ENCODE measurements at places on chromosomes 5 and 9.

GRCh38 chr9:137195525-137196220 is 4.9 kb downstream of the TPRN start:
- H3K4me1 ChIP-seq, result peaks cover 18% of the 10 kb centered on the region
- DNase-seq, result no peak
- H3K4me3 ChIP-seq, result no peak overlapping the region
- H3K27ac ChIP-seq, result no peak overlapping the region
- no peaks in the 10 kb centered on the region for H3K36me3 ChIP-seq

GRCh38 chr5:153749960-153750359 is 259.5 kb downstream of the GRIA1 start:
- H3K27ac ChIP-seq, result no peak overlapping the region
- H3K27me3 ChIP-seq, result no peaks in the 10 kb centered on the region
- no peaks in the 10 kb centered on the region for H3K36me3 ChIP-seq
- DNase-seq, result no peak

GRCh38 chr5:111848476-111848875 is 91.5 kb upstream of the NREP start:
- no peaks in the 10 kb centered on the region for H3K27me3 ChIP-seq
- H3K4me1 ChIP-seq, result no peaks in the 10 kb centered on the region
- no peak overlapping the region for H3K4me3 ChIP-seq
- DNase-seq, result peak; percentile 38
- H3K36me3 ChIP-seq, result no peaks in the 10 kb centered on the region
- no peak overlapping the region for H3K27ac ChIP-seq

DNA sequence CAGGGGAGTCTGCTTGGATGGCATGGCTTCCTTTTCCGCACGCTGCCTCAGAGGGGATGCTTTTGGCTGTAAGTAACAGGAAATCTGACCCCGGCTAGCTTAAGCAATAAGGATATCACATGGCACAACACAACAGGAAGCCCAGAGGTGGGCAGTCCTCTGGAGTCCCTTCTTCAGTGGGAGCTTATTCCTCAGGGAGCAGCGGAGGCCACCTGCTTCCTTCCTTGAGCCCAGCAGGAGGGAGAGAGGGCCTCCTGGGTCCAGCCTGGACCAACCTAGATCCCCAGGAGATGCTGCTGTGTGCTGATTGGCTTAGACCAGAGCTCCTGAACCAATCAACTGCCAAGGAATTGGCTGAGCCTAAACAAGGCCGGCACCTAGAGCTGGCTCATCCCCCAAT is 66.3 kb downstream of the C9orf50 start:
- H3K27ac ChIP-seq, result no peak overlapping the region
- no peaks in the 10 kb centered on the region for H3K36me3 ChIP-seq
- no peak for DNase-seq

DNA sequence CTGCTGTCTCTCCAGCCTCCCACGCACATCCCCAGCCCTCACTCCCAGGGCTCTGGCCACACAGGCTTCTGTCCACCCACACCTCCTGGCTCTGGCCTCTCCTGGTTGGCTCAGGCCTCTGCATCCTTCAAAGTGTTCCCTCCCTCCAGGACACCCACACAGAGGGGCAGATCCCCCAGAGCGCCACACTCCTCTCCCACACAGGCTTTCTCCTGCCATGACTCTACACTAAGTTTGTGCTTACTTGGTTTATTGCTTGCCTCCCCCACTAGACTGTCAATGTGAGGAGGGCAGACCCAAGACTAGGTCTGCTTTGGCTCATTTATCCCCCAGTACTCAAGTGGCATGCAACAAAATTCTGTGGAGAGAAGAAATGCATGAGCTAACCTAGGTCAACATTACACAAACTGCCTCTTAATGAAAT is 67.0 kb upstream of the SPOCK1 start:
- DNase-seq, result peak; percentile 74
- peaks cover 43% of the 10 kb centered on the region for H3K4me1 ChIP-seq
- no peaks in the 10 kb centered on the region for H3K27me3 ChIP-seq
- H3K4me3 ChIP-seq, result no peak overlapping the region
- H3K36me3 ChIP-seq, result no peaks in the 10 kb centered on the region

DNA sequence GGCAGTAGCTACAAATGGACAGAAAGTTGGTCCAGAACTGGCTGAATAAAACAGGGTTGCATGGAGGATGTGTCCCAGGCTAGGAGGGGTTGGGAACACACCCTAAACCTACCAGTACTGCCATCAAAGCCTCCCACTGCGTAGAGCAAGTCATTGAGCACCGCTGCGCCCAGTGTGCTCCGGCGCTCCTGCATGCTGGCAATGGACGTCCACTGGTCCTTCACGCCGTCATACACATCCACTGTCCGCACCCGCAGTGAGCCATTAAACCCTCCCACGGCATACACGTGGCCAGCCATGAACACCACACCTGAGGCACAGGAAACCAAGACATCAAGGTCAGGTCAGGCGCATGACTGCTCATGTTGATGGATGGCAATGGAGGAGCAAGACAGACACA is 97.0 kb downstream of the KLHL3 start:
- no peaks in the 10 kb centered on the region for H3K36me3 ChIP-seq
- no peaks in the 10 kb centered on the region for H3K4me1 ChIP-seq
- DNase-seq, result no peak
- no peak overlapping the region for H3K27ac ChIP-seq

DNA sequence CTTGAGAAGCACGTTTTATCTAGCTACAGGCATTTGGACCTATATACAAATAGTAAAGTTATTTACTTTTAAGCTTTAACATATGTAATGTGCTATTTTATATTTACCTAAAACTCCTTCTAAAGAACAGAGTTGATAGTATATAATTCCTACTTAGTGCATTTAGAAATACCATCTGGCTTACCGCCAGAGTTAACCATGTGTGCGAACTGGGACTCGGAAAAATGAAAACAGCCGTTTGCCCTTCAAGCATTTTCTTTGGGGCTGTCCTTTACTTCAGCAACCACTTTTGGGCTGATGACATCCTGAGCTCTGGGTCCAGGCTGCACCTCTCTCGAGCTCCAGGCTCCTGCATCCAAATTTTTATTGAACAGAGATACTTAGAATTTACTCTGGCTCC is 21.9 kb upstream of the DHFR start:
- H3K36me3 ChIP-seq, result peaks cover 20% of the 10 kb centered on the region
- H3K4me1 ChIP-seq, result no peaks in the 10 kb centered on the region
- no peak for DNase-seq
- H3K4me3 ChIP-seq, result no peak overlapping the region
- H3K27ac ChIP-seq, result no peak overlapping the region

DNA sequence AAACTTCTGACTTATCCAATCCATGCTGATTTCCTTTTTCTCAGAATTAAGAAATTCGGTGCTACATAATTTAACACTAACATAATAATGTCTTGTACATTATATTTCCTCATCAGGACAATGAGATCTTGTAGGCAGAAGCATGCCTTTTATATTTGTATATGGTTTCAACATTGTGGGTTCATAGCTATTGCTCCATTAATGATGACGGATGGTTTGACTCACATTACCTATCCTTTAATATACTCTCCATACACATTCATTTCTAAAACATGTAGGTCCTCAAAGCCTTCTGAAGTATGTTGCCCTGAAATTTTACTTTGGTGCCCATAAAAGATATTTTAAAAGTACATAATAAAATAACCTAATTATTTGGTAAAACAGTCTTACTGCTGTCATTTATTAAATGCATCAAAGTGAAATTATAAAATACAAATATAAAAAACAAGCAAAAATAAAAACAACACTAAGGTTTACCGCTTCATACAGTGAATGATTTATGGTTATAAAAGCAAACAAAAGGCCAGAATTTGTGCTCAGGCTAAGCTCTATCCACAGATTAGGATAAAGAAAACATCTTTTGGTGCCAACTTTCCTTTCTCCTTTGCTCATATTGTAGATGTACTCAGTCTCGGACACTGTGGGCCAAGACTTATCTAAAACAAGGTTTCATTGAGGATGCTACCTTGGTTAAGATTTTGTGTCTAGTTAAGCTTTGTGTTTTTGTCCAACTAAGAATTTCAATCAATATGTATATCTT is 61.2 kb upstream of the GCNT4 start:
- no peak overlapping the region for H3K27ac ChIP-seq
- DNase-seq, result no peak
- H3K4me3 ChIP-seq, result no peak overlapping the region
- H3K27me3 ChIP-seq, result no peaks in the 10 kb centered on the region
- no peaks in the 10 kb centered on the region for H3K36me3 ChIP-seq
- H3K4me1 ChIP-seq, result no peaks in the 10 kb centered on the region

DNA sequence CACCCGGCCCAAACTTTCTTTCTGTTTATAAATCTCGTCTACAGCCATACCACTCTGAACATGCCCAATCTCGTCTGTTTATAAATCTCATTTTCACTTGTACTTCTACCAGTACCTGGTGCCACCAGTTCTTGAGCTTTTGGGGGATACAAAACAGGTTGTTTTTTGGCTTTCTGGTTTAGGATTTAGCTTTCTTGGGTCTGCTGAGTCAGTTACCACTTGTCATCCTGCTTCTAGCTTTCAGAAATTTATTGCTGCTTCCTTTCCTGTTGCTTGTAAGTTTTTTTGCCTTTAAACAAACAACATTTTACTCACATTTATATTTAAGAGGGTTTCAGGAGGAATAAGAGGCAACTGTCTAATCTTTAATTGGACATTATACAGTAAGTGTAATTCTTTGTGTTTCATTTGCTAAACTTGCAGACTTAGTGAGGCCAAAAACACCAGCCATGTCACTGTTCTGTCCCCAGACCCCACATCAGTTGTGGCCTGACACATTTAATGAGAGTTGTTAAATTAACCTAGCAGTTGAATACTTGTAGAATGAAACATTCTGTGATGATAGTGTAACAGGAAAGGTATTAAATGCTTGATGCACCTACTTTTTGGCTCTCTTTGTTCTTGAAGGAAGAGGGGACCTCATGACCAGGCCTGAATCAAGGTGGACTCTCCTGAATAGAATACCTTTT is 11.8 kb downstream of the NDFIP1 start:
- no peak for DNase-seq
- no peaks in the 10 kb centered on the region for H3K36me3 ChIP-seq
- no peaks in the 10 kb centered on the region for H3K27me3 ChIP-seq
- no peak overlapping the region for H3K27ac ChIP-seq
- H3K4me3 ChIP-seq, result no peak overlapping the region
